Stimulated activated CD8-positive, alpha-beta memory T cell treated with anti-CD3 and anti-CD28 coated beads, Interleukin-7, amount 100 ng/mL, for 1 hour (primary cell): ENCODE measurements at places on chromosomes 4 and X.

GRCh38 chrX:123513585-123514278, 219.1 kb downstream of the THOC2 start:
- no peak for DNase-seq

- DNase-seq: no peak
Measured at GRCh38 chr4:184939978-184940377, 78.3 kb upstream of the HELT start.

GRCh38 chr4:79250887-79251286, 75.0 kb downstream of the NAA11 start:
- DNase-seq: no peak

- no peak for DNase-seq
Measured at GRCh38 chr4:124060261-124060918, 652.1 kb downstream of the ANKRD50 start.

DNA sequence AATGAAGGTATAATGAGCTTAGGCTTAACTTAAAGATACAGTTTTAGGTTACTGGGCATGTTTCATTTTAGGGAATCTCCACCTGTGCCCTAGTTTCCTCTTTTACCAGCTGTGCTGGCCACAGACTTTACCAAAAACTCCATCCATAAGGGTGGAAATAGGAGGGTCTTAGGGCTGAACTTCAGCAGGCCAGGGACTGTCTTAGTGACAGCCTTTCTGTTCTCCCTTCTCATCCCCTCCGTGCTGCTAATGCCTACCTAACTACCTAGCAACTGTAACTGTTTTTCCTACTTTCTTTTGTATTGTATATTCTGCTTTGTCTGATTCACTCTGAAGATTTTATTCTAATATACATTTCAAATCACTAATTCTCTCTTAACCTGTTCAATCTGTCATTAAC, 1375.3 kb downstream of the PCDH18 start:
- no peak for DNase-seq

DNA sequence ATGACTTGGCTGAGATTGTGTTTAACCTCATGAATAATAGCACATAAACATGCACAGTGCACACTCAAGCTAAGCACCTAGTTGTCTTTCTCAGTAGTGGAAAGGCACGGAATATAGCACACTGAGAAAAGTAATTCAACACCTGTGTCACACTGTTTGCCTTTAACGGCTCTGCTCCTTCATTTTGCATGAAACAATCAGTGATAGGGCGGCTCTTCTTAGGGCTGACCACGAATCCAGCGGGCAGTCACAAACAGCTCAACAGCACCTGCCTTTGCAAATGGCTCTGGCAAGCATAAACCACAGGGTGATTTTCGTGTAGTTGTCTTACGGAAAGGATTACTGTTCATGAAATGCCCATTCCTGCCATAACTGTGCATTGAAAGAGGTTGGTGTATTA, 954.0 kb upstream of the TENM3 start:
- no peak for DNase-seq

- no peak for DNase-seq
Measured at GRCh38 chr4:188942606-188943005, 803.4 kb downstream of the TRIML1 start.

DNA sequence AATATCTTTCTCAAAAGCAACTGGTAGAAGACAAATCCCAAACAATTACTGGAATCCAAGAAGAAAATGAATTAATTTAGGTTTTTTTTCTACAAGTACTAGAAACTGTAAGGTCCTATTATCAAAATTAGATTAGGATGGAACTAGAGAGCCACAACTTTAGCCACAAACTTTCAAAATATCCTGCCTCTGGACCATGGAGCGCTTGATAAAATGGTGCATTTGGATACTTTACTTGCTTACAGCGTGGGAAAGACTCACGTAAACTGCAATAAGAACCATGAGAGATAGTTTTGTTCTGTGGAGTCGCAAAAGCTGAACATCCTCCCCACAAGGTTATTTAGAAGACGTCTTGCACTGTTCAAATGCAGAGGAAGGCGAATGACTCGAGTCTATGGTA, at the start of gene DCAF8L2:
DCAF8L2 (plus strand) TSS at position 301 of the 400 bp plus-strand sequence. CDS start 156,552 bp downstream, outside the sequence.
- no peak for DNase-seq

DNA sequence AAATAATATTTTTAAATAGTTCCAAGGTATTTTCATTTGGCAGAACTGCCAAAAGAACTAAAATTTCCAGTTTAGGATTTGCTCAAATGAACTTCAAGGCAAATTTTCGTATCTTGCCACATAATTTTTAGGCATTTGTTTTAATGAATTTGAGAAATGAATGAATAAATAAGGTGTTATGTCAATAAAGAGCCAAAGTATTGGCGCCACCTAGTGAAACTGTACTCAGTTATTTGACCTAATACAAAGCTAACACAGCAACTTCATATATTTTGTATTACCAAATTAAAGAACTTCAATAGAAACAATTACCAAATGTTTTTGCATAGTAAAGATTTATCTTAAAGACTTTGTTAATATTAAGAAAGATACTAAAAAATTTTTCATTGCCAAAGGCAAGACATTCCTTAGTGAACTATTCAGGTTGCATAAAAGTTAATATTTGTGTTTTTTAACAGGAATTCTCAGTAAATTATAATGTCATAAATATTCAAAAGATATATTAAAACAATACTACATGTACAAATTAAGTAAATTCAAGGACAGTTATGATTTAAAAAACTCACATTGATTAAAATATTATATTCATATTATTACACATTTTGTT, 50.3 kb downstream of the STPG2 start:
- no peak for DNase-seq

GRCh38 chr4:168451744-168452390, 28.4 kb downstream of the DDX60L start:
- no peak for DNase-seq

DNA sequence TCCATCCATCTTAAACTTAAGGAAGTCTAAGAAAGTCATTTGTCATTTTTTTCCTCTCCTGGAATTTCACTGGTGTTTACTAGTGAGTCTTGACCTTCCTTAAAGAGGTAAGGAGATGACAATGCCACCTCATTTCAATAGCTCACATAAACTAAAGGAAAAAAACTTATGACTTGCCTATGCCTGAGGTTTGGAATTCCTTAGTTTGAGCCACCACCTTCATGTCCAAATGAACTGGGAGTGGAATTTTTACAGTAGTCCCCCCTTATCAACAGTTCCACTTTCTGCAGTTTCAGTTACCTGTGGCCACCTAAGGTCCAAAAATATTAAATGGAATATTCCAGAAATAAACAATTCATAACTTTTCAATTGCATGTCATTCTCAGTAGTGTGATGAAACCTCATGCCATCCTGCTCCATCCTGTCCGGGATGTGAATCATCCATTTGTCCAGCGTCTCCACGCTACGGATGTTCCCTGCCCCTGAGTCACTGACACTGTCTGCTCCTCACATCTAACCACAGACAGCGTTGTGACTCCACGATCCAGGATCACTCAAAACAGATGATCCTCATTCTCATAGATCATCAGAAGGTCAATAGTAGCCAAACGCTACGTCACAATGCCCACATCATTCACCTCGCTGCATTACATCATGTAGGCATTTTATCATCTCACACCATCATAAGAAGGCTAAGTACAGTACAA, 177.4 kb downstream of the SH3KBP1 start:
- DNase-seq: no peak

DNA sequence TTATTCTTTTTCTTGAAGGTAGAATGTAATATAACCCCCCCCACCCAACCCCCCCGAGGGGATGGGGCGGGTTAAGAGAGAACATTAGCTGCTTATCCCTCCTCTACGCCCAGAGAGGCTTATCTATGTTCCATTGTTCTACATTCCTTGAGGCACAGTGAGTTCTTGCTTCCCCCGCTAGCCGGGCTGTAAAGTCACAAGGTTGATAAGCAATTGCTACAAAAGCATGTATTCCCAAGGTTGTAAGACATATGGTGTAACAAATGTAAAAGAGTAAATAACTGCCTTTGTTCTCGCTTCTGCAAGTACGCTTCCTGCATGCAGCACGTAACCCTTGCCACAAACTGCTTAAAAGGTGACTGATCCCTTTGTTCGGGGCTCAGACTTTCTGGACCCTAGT, 8.2 kb downstream of the DCAF8L2 start:
- DNase-seq: no peak

DNA sequence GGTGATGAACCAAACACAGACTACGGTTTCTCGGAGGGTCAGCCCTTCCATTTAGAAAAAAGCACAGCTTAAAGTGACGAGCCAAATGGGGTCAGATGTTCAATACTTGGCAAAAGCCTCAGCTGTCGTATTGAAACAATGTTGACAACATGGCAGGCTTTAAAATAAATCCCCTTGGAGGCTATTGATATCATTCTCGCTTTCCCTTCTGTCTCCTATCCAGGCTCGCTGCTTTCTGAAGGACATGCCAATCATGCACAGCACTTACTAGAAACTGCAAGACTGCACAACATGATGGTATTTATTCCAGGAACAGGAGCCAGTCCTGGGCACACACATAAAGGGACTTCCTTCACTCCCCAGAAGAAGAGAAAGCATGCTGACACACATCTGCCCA, 137.9 kb downstream of the SLC7A11 start:
- DNase-seq: no peak

DNA sequence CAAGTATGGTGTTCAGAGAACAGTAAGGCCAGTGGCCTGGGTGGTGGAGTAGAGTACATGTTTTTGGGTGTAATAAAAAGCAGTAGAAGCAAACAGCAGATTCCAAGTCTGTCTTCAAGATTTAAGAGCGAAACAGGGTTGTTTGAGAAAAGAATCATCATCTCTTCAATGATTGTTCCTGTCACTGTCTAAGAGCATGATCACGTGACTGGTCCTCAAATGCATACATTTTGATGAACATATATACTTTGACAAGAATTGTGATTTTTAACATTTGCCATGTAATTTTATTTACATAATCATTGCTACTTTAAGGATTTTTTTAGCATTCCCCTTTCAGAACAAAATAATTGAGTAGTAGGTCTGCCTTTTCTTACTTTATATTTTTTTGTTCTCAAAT, 252.6 kb upstream of the GPR101 start:
- DNase-seq: no peak

DNA sequence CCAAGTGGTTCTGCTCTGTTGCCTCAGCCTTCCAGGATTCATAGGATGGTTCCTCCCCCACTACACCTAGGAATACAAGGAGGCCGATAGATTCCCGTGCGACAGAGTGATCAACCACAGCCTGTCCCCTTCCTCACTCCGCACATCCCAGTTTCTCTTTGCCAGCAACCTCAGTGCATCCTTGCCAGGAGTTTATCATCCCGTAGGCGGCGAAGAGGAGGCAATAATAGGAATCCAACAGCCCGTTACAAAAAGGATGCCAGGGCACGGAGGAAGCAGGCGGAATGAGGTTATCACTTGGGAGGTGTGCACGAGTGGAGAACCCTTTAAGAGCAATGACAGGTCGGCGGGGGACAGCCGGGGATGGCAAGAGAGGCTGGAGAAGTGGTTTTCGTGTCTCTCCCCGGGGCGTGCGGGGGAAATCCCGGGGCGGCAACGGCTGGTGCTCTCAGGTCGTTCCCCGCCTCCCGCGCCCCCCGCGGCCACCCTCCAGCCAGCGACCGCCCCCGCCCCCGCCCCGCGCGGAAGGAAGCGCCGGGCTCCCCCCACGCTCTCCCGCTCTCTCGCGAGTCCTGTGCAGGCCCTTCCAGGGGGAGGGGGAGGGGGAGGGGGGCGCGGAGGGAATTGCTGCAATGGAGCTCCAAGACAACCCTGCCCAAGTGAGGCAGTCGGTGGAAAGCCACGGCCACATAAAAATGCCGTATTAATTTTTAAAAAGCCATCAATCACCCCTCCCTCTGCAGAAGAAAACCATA, 1.6 kb downstream of the PPP3CA start:
- DNase-seq: peak; percentile 19

DNA sequence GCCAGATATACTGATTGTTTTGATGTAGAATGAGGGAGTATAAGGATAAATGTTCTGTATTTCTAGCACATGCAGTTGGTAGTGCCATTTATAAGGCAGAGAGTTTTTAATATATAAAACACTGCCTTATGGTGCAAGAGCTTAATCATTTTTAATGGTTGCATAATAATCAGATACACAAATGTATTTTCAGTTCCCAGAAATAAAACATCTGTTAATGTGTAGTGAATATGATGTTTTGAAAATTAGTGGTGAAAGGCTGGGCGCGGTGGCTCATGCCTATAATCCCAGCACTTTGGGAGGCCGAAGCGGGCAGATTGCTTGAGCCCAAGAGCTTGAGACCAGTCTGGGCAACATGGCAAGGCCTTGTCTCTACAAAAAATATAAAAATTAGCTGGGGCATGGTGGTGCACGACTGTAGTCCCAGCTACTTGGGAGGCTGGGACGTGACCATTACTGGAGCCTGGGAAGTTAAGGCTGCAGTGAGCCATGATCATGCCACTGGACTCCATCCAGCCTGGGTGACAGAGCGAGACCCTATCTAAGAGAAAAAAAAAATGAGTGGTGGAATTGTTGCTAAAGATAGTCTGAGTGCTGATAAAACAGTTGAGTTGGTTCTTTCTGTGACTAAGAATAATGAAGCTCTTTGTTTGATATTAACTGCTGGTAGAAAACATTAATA, 29.3 kb downstream of the CLCN3 start:
- DNase-seq: no peak

- DNase-seq: no peak
Measured at GRCh38 chr4:150318527-150318926, 240.3 kb downstream of the DCLK2 start.

DNA sequence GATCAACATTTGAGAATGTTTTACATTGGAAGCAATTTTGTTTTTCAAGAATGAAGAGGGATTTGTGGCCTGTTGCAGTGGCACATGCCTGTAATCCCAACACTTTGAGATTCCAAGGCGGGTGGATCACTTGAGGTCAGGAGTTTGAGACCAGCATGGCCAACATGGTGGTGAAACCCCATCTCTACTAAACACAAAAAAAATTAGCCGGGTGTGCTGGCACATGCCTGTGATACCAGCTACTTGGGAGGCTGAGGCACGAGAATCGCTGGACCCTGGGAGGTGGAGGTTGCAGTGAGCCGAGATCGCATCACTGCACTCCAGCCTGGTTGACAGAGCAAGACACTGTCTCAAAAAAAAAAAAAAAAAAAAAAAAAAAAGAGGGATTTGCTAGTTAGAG, 127.8 kb downstream of the RPA4 start:
- no peak for DNase-seq

GRCh38 chr4:176437756-176438155, 118.0 kb downstream of the SPCS3 start:
- DNase-seq: no peak

GRCh38 chr4:52701207-52701606, 42.1 kb upstream of the USP46 start:
- no peak for DNase-seq
